A549 treated with RU486 at 1 μM for 4 hours (cell line): ENCODE measurements at places on chromosomes 6 and 20. TPM values are rescaled to one million over a fixed set of nuclear protein-coding genes. Genes with fewer than 3 reads are reported as not detected.

BHLHE23 gene
- not detected in 5 replicates for total RNA-seq

VGLL2 gene
- total RNA-seq = not detected in 5 replicates

LINC00237 gene
- total RNA-seq = not detected in 5 replicates

LAMA2 gene
- total RNA-seq = 0.26 to 1.5 TPM (median 0.57 TPM) in 5 replicates

BPIFA1 gene
- total RNA-seq = not detected in 5 replicates

HDGFL1 gene
- total RNA-seq = not detected in 5 replicates

LPA gene
- 0.09 to 0.10 TPM in 2 of 5 replicates, not detected in the others for total RNA-seq

ARFGEF2 gene
- total RNA-seq = 8.3 to 14.5 TPM (median 14.2 TPM) in 5 replicates

SIRPG gene
- not detected in 5 replicates for total RNA-seq

FRK gene
- 0.71 to 1.7 TPM (median 1.5 TPM) in 5 replicates for total RNA-seq

SEL1L2 gene
- total RNA-seq = not detected in 5 replicates
